ENCODE measurements at places on chromosomes 2 and 18.

- no peak for DNase-seq
Observed at GRCh38 chr2:42877936-42878335, 85.6 kb upstream of the HAAO start.

GRCh38 chr2:134712736-134713135 lies 6.1 kb downstream of the TMEM163 start:
- DNase-seq: no peak

GRCh38 chr2:153432381-153432780 lies 46.2 kb downstream of the RPRM start:
- DNase-seq: no peak

GRCh38 chr2:239261796-239262483 lies 138.9 kb downstream of the HDAC4 start:
- DNase-seq: no peak

GRCh38 chr2:237546040-237546875 lies 20.1 kb upstream of the PRLH start:
- DNase-seq: no peak

DNA sequence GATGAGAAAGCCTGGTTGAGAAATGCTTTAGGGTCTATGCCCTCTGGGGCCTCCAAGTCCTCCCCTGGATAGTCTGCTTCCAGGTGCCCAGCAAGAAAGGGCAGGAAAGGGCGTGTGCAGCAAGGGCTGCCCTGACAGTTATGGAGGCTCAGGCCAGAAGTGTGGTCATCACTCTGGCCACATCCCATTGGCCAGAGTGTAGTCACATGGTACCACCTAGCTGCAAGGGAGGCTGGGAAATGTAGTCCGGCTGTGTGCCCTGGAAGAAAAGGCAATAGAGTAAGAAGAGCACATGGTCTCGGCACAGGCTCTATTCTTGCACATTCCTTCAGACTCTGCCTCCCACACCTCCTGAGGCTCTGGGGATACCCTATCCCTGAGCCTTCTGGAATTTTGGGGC lies 35.7 kb downstream of the ODC1 start:
- peak; percentile 37 for DNase-seq
